ENCODE measurements at places on chromosomes 3 and 15.

GRCh38 chr3:102102394-102102793 lies 253.1 kb downstream of the NFKBIZ start:
- no peak for DNase-seq

DNA sequence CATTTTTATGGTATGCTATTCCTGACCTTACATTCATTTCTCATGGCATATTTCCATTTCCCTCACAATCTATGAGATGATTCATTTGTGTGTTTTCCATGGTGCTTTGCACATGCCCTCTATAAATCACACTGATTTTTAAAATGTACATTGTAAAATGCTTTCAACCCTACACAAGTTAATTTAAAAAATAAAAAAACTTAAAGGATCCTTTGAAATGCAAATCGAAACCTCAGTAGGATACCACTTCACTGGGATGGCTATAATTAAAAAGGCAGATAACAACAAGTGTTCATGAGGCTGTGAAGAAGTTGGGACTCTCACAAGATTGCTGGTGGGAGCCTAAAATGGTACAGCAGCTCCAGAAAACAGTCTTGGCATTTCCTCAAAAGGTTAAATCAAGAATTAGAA lies 83.5 kb downstream of the FMN1 start:
- no peak for DNase-seq

GRCh38 chr3:156594219-156594683 lies 39.3 kb upstream of the SSR3 start:
- DNase-seq: no peak

- no peak for DNase-seq
Observed at GRCh38 chr3:105062853-105063252, 303.9 kb upstream of the ALCAM start.

DNA sequence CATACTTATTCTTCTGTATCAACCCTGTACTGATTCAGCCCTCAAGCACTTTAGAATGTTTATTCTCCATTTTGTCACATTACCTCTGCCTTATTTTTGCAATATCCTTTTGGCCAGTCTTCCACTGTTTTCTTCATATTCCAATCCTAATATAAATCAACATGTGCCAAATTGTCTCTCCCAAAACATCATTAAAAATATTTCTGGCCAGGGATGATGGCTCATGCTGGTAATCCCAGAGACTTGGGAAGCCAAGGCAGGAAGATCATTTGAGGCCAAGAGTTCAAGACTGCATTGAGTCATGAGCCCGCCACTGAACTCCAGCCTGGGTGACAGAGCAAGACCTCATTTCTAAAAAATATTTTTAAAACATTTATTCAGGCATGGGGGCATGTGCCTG lies 641.4 kb upstream of the CBLB start:
- no peak for DNase-seq

GRCh38 chr3:50237133-50237651 lies 1.2 kb downstream of the GNAI2 start:
- DNase-seq: peak; percentile 55

DNA sequence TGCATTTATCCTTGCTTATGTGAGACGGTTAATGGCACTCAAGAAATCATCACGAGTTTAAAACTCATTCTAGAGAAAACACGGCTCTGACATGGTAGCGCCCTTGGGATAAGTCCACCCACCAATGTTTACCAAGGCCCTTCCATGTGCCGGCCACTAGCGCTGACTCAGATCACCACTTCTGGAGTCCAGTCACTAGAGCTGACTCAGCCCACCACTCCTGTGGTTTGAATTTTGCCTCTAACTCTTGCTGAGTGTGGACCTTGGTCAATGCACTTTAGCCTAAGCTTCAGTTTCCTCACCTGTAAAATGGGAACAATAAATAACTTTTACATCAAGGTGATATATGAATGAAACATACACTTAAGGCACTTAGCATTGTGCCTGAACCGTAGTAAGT lies 358.4 kb upstream of the PROK2 start:
- no peak for DNase-seq

- DNase-seq: no peak
Observed at GRCh38 chr15:29921130-29921601, 98.9 kb upstream of the TJP1 start.

GRCh38 chr3:39668420-39668819 lies 141.0 kb upstream of the MYRIP start:
- peak; percentile 50 for DNase-seq

DNA sequence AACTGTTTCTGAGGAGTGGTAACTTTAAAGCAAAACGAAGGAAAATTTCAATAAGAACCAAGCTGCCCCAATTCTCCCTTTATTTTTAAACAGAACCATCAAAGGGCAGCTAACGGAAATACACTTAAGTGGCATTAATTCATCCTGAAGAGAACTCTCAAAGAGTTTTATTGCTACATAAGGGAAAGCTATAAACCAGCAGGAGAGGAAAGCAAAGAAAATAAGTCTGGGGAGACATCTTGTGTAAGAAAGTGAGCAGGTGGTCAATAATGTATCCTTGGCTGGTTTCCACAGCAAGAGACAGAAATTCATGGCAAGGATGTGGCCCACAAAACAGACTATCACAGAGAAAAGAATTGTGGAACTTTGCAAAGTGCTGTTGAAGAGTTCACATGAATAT lies 40.0 kb upstream of the CMSS1 start:
- DNase-seq: no peak

DNA sequence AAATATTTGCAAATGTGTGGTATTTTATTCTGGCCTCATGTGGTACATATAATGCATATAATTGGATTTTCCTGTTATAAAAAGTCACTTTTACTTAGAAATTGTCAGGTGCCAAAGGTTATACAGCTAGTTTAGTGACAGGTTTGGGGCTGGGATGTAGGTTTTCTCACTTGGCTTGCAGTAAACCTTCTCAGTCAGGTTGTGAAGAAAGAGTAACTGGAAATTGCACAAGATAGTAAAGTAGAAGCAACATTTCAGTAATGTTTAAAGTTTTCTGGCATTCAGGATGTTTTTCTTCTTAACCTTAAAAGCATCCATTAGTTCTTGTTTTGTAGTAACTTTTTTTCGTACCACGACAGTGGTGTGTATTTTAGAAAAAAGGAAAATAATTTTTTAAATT lies 53.9 kb downstream of the MEF2A start:
- no peak for DNase-seq

- no peak for DNase-seq
Observed at GRCh38 chr3:184545769-184546168, 15.8 kb upstream of the EPHB3 start.

DNA sequence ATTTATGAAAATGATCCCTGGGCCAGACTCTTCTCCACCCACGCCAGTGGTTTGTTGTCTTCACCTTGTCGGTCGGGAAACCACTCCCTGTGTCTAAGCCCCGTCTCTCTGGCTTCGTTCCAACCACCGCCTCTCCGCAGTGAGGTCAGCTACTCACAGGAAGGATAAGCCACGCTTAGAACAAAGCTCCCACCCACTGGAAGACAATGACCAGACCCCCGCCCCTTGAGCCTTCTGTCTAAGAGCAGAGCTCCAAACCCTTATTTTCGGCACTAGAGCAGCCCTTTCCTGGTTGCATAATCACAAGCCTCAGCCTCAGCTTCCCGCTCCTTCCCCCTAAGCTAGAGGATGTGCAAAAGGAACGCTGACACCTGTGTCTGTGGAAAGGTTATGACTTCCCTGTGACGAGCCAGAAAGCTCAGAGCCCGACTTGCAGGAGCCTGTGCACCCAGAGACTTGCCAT lies 114.9 kb upstream of the MEF2A start:
- DNase-seq: no peak

- DNase-seq: no peak
Observed at GRCh38 chr15:22796079-22796478, 9.6 kb downstream of the NIPA1 start.

DNA sequence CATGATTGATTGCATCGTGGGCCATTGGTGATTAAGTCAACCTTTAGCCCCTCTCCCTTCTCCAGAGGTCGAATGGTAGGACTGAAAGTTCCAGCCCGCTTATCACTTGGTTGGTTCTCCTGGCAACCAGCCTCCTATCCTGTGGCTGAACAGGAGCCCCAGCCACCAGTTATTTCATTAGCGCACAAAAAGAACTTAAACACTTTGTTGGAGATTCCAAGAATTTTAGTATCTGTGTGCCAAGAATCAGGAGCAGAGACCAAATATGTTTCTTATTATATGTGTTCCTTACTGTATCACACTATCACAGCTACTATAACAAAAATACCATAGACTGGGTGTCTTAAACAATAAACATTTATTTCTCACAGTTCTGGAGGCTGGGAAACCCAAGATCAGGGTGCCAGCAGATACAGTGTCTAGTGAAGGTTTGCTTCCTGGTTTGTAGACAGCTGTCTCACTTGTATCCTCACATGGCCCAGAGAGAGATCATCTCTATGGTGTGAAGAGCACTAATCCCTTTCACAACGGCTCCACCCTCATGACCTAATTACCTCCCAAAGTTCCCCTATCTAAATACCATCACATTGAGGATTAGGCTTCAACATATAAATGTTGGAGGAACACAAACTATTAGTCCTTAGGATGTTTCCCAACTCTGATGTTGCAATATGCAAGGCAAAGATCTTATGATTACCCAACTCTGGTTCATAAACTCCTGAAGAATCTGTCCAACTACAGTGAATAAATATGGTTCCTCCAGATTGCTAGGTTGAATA lies 30.5 kb upstream of the APH1B start:
- no peak for DNase-seq

DNA sequence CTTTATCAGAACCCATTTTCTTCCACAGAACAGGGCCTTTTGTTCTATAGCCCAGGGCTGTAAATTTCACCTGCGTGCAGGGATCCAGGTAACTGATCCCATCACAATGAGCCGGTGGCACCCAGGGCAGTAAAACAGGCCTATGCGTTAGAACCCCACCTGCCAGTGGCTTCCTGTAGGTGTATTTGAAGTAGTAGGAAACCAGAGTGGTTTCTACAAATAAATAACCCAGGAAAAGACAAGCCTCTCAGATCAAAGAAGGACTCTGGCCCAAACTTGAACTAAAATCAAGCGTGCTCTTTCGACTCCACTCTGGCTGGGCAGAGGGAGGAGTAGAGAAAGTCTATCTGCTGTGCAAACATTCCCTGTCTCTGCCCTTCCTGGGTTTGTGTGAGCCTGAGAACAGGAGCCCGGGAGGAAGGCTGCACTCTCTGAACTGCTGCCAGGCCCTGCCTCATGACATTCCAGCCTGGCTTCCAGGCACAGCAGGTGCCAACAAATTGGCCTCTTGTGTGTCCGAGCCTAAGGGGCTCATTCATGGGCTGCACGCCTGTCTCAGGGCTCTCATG lies 77.7 kb downstream of the CEMIP start:
- DNase-seq: no peak

DNA sequence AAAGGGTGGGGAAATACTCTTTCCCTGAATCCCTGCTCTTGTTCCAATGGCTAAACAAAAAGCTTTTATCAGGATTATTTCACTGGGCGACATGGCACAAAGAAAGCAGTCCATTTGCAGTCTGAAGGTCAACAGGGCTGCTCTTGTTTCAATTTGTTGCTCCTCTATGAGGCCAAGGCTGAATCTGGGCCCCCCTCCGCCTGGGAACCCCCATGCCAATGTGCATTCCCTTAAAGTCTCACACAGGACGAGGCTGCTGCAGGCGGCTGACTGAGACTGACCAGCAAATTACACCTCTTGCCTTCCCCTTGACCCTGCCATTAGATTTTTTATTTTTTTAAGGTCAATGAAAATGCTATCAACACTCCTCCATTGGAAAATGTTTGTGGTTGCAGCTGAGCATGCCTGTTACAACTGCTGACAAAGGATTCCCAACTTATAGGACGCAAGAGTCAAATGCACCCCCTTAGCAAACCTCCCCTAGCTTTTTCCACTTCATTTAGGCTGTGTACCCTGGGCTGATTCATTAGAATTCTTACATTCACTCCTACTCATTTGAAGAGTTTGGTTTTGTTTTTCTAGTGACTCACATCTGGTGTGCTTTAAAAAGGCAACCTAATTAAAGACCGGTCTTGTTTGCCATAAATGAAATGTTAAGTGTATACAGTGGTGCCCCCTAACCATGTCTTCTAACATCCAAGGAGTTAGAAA lies 60.8 kb upstream of the ARHGEF3 start:
- peak; percentile 19 for DNase-seq

- peak; percentile 8 for DNase-seq
Observed at GRCh38 chr3:18061737-18062656, 319.6 kb upstream of the TBC1D5 start.

GRCh38 chr15:95162967-95163531 lies 931.7 kb downstream of the MCTP2 start:
- peak; percentile 29 for DNase-seq

- no peak for DNase-seq
Observed at GRCh38 chr3:107514453-107514852, 8.3 kb upstream of the BBX start.

DNA sequence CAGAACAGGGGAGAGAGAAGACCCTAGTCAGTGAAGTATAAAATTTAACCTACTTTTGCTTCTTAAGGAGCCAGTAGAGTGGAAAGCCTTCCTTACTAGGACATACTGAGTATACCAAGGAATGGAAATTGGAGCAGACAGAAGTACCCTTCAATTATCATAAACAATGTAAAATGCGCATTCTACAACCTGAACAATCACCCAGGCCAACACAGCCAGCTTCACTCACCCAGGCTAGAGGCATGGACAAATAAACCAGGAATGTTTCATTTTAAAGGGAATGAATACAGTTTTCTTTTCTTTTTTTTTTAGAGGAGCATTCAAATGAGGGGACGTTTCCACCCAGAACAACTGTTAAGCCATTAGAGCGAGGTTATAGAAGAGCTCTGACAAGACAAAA lies 41.9 kb upstream of the PLXND1 start:
- DNase-seq: no peak

DNA sequence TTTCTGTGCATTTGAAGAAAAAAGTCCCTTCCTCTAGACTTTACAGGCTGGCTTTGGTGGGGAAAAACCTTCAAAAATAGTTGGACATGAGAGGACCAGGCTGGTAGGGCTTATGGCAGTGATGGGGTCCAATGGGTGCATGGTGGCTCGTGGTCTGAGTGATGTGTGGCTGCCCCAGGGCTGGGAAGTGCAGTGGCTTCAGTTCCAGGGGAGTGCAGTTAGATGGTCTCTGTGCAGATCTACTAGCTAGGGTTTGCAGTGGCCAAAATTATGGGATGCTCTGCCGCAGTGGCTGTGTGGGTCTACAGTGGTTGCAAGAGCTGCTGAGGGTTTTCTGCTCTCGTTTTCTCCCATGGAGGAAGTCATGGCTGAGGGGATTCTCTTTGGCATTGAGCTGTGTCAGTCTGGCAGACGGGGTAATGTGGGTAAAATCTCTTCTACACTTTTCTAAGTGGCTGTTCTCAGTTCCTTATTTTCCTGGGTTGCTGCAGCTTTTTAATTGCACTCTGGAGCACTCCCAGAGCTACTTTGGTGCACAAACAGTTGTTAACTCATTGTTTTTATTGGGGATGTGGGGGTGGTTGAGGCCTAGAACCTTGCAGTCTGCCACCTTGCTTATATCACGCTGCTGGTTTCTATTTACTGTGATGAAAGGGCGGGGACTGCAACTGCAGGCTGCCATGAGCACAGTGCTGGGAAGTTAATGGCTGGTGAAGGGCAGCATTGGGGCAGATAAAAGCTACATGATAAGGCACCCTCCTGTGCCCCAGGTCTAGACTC lies 1324.6 kb downstream of the NSUN3 start:
- no peak for DNase-seq
